ENCODE measurements at places on chromosomes 11 and 22. TPM values are rescaled to one million over a fixed set of nuclear protein-coding genes. Genes with fewer than 3 reads are reported as not detected.
A peak's percentile ranks its signal among the peaks of the same experiment; 100 is the strongest.

The HORMAD2 gene
- not detected for polyA plus RNA-seq

The PACSIN2 gene
- 86.3 TPM for polyA plus RNA-seq

The RASD2 gene
- polyA plus RNA-seq = 0.45 TPM

The CCDC87 gene
- 0.15 TPM for polyA plus RNA-seq

The APOBEC3B gene
- 14.2 TPM for polyA plus RNA-seq

The APOL1 gene
- polyA plus RNA-seq = 1.5 TPM

The MPZL2 gene
- polyA plus RNA-seq = not detected

The MEN1 gene
- 14.4 TPM for polyA plus RNA-seq

The MRE11 gene
- polyA plus RNA-seq = 2.6 TPM

The DDX25 gene
- not detected for polyA plus RNA-seq

The KCTD14 gene
- 2.1 TPM for polyA plus RNA-seq

The C11orf97 gene
- not detected for polyA plus RNA-seq

The MMP12 gene
- polyA plus RNA-seq = 0.38 TPM

The ARHGAP8 gene
- 0.18 TPM for polyA plus RNA-seq

The IL18BP gene
- polyA plus RNA-seq = 2.5 TPM

The SCGB1A1 gene
- not detected for polyA plus RNA-seq

The ACTN3 gene
- not detected for polyA plus RNA-seq

DNA sequence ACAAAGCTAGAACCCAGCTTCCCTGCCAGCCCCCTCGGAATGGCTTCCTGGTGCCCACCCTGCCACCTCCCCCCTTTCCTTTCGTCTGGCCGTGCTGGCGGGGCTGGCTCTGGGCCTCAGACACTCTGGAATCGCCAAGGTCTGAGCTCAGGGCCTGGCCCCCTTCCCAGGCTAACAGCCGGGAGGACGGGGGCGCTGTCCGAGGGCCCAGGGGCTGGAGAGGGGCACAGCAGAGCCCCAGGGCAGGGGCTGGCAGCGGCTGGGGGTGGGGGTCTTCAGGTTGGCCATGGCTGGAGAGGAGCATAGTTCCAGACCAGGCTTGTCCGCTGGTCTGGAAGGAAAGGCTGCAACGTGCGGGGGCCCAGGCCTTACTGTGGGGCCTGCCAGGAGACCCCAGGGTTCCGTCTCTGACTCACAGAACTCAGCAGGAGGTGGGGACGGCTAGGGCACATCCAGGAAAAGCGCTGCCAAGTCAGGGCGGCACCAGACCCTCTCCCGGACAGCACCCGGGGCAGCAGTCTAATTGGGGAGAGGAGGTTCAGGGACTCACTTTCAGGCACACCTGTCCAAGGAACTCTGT, 861 bp upstream of the LTBP3 start:
- DNase-seq = no peak

GRCh38 chr11:73393479-73394415, 17.5 kb downstream of the RELT start:
- DNase-seq = no peak

DNA sequence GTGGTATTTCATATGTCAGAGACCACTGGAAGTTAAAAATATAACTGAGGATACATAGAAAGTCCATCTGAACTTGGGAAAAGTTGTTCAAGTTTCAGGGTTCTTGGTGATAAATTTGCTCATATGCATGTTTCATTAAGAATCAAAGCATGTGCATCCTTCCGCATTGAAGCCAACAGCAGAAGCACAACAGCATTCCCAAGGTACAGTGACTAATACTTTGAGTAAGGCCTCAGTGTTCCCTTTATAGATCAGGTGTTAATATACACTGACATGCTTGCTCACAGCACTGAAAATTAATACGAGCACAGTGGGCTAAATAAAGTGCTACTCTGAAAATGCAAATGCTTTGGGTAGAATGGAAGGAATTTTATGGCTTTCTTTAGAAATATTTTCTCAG, 691.1 kb downstream of the METTL15 start:
- no peak for DNase-seq

- DNase-seq = no peak
These were observed 35.9 kb downstream of the TCIRG1 start for GRCh38 chr11:68074584-68075352.

DNA sequence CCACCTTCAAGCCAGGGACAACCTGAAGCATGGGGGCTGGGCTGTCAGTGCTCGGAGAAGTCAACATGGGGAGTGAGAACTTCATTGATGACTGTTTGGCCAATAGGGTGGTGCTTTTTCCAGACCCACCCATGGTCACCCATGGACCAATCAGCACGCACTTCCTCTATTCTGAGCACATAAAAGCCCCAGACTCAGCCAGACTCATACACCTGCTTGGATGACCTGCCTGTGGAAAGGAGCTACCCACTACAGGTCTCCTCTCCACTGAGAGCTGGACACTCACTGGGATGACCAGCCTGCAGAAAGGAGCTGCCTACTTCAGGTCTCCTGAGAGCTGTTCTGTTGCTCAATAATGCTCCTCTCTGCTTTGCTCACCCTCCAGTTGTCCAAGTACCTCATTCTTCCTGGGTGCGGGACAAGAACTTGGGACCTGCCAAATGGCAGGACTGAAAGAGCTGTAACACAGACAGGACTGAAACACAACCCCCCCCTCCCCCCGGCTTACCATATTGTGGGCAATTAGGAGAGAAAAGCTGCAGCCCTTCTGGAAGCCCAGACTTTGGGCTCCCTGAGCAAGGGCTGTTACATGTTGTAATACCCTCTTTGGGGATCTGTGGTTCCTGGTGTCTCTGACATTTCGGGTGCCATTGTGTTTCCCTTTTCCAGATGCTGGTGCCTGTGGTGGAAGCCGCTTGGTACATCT, 44.4 kb upstream of the WNT11 start:
- no peak for DNase-seq

DNA sequence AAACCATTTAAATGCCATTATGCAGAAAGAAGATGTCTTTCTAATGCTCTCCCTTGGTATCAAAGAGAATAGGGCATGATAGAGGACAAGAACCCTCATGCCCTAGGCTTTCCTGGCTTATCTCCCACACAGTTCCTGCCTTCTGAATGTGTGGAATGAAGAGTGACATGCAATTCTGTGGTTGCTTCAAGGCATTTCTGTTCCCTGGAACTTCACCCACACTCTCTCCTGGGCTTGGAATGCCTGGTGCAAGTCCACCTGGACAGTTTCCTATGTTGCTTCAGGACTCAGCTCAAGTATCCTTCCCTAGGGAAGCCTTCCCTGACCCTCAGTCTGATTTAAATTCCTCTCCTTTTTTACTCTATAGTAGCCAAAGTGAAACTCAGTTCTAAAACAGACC, 53.8 kb upstream of the DRD2 start:
- no peak for DNase-seq

GRCh38 chr11:44463751-44464150, 101.7 kb upstream of the CD82 start:
- DNase-seq = no peak

GRCh38 chr11:115496892-115497291, 7.3 kb downstream of the CADM1 start:
- no peak for DNase-seq

DNA sequence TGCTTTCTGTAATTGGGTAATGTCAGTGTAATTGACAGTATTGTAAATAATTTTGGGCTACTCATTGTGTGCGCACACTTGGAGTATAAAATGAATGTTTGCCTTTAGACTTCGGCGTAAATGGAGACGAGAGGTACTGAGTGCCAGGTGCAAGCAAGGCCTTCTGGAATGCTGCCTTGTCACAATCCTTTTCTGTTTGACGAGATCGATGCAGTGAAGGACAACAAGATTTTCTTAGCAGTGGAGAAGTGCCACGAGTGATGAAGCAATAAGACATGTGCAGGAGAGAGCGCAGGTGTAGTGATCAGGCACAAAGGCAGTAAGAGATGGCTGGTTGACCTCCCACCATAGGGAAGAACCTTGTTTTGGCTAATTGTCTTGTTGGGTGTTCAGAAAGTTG, 67.5 kb downstream of the DDX10 start:
- no peak for DNase-seq

- peak; percentile 9 for DNase-seq
These were observed 74.2 kb upstream of the MS4A8 start for GRCh38 chr11:60625262-60625661.

DNA sequence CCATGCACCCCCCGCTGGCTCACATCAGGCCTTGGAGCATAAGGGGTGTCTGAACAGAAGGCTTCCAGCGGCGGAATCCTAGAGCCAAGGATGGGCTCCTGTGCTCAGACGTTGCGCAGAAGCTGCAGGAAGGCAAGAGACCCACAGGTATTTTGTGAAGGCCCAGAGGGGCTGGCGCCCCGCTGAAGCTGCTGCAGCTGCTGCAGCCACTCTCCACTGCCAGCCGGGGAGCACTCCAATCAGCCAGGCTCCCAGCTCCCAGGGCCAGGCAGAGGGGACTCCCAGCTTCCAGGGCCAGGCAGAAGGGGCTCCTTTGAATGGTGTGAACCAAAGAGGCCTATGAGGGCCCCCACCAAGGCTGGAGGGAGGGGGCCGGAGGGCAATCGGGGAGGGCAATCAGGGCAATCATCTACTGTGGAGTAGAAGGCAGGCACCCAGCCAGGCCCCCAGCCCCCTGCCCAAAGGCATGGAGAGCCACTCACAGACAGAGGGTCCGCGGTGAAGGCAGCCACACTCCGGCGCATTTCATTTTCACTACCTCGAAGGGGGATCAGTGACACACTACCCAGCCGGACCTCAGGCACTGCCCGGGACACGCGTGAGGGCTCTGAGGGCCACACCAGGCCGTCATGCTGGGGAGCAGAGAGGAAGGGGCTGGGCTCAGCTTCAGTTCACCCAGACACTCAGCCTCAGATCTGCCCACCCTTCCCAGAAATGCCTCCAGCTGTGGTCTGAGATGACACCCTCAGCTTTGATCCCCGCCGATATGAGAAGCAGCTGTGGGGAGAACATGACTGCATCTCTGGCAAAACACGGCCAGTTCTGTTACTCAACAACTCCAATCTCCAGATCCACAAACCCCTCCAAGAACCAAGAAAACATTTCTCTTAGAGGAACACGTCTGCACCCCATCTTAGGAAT, 11.6 kb upstream of the PDE2A start:
- no peak for DNase-seq

DNA sequence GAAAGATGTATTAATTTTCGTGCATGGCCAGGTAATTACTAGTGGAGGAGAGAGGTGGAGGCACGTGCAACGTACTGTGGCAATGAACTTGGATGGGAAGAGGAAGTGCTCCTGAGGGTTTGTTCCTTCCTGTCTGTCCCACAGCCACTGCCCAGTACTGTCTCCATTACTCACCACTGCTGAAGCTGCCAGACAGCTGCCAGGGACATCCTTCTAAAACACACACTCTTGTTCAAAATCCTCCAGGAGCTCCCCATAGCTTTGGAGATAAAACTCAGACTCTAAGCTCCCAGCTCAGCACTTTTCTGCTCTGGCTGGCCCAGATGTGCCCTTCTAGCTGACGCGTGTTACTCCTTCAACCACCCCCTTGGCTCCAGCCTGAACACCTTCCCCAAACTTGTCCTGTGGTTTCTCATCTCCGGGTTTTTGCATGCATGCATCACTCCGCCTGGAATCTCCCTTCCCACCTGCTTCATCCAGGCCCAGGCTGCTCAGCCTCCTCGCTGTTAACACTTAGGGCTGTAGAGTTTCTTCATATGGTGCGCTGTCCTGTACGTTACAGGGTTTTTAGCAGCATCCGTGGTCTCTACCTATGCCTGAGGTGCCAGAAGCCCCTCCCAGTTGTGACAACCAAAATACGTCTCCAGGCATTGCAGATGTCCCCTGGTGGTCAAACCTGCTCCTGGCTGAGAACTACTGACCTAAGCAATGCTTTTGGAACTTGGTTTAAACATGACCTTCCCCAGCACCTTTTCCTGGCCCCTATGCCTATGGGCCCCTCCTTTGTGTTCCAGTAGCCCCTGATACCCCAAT, 69.5 kb downstream of the C11orf91 start:
- no peak for DNase-seq

DNA sequence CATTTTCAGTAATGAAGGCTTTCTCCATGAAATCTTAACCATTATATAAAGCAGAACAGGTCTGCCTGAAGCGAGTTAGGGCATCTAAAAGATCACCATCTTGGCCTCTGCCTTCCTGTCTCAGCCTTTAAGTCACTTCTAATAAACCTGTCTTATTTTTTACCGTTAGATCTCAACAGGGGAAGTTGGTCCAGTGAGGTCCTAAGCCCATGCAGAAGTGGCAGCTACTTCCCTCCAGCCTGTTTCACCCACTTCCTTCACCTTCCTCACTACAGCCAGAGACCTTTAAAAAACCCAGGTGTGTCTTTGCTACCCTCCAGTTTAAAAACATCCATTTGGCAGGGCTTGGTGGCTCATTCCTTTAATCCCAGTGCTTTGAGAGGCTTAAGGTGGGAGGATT, 14.1 kb upstream of the LIPT2 start:
- DNase-seq = no peak

DNA sequence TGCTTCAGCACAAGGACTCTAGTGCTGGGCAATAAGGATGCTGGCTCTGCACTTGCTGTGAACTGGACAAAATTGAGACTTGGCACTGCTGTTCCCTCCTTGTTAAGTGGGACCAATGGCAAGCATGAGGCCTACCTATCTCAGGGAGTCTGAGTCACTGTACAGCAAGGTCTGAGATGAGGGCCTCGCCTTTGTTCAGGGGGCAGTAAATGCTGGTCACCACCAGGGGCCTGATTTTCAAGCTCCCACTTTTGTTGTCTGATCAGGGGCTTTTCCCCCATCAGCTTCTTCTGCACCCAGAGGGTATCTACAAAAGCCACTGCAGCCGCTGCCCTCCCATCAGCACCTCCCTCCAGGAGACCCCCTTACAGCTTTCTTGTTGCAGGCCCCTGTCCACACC, 22.8 kb downstream of the DHCR7 start:
- DNase-seq = no peak

GRCh38 chr11:77174559-77174958, 46.5 kb downstream of the MYO7A start:
- no peak for DNase-seq

DNA sequence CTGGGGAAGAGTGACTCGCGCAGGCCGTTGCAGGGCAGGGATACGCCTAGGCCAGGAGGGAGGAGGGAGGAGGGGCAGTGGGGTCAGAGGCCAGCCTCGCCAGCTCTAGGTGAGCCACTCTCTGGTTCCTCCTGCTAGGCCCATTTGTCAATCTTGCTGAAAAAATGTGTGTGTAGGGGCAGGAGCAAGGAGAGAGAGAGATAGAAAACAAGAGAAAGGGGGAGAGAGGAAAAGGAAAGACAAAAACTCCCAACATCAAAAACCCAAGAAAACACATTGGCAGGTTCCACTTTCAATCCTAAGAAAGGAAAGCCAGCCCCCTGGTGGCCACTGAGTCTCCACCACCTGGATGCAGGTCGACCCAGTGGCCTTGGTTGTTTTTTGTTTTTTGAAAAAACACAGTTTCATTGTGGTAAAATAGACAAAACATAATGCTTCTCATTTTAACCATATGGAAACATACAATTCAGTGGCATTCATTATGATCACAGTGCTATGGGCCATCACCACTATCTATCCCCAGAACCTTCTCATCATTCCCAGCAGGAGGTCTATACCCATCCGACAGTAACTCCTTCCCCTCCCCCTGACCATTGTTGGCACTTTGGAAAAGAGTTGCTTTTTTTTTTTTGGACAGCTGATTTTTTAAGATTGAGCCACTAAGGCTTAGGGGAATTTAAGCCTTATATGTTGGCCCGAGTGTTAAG, 10.9 kb downstream of the OMP start:
- no peak for DNase-seq

GRCh38 chr22:24159650-24160049, 21.6 kb upstream of the SUSD2 start:
- no peak for DNase-seq
